Endothelial cell of umbilical vein (primary cell): ENCODE measurements at places on chromosomes 11 and 22.
A peak's percentile ranks its signal among the peaks of the same experiment; 100 is the strongest.

- DNase-seq: no peak
Measured at GRCh38 chr11:76663486-76663810, 7.1 kb downstream of the LRRC32 start.

DNA sequence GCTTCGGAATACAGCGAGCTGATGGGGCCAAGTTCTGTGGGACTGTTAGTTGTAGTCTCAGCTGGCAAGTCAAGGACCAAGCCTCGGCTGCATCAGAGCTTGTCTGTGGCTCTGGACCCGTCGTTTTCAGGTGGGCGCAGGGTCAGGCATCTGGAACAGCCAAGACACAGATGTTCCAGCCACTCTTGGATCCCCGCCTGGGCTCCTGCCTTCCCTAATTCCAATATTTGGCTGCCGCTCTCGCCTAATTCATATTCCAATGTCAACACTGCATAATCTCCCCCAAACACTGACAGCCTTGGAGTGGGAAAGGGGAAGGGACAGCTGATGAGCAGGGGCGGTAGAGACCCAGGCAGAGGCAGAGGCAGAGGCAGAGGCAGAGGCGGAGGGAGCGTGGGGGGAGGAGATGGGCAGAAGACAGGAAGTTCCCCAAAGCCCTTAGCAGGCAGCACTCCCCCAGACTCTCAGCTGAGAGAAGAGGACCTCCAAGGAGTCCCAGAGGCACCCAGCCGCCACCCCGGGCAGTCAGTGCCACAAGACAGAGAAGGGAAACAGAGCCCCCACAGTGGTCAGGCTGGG, 49.6 kb upstream of the SLC35C1 start:
- DNase-seq: no peak

DNA sequence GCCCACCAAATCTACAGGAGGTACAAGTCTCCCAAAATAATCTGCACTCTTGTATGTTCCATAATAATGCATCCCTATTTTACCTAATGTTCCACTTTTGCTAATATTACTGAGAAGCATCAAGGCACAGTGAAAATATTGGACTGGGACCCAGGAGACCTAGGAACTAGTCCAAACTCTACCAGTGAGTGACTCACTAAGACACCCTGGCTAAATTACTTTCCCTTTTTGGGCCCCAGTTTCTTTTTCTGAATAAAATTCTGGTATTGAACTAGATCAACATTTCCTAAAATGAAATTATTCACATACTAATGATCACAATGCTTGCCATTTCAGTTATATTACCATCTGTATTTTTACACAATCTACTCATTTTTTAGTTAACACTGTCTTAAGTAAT, 19.6 kb downstream of the THAP12 start:
- no peak for DNase-seq

DNA sequence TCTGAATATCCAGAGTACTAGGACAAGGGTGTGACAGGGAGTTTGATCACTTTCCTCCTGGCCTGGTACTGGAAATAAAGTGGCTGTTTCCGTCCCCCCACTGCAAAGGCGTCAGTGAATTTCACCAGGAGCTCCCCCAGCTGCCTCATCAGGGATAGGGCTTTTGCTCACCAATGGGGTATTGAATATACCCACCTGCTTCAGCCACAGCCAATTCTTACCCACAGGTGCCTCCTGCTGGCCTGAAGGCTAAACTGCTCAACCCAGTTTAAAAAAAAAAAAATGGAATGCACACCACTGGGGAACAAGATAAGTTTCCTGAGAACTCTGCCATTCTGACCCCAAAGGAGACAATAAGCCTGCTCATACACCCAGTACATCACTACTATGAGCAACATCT, 65.3 kb upstream of the MS4A8 start:
- DNase-seq: peak; percentile 22

DNA sequence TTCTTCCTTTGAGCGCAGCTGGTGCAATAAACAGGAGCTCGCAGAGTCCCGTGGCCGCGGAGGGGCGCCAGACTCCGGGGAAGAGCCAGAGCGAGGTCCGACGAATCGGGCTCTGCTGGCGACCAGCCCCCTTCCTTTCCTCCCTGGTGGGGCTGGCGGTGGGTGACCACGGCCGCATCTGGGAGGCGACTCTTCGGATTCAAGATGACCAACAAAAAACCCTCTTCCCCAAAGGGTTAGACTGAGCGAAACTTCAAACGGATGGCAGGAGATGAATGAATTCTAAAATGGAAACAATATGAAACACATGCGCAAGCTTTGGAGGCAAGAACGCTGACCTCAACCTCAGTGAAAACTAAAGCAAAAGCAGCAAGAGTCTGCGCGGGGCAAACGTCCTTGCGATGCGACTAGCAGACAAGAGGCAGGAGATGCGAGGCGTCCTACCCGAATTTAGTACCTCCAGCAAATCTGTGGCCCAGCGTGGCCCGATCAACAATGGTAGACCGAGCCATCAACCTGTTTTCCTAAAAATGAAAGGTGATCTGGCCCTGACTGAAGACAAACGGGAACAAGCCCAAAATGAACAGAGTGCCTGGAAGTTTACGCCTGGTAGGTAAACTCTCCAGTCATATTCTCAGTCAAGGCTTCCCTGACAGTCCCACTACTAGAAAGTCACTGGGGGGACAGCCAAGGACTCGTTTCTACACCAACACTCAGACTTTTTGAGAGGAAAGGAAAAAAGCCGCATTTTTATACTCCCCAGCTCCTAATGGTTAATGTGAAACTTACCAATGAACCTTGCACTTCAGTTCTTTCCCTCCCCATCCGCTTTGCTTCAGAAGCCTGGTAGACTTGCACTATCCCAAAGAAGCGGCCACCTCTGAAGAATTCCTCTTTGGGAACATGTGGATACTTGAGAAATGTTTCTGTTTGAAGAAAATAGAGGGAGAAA, 11.6 kb downstream of the MMP3 start:
- peak; percentile 63 for DNase-seq

DNA sequence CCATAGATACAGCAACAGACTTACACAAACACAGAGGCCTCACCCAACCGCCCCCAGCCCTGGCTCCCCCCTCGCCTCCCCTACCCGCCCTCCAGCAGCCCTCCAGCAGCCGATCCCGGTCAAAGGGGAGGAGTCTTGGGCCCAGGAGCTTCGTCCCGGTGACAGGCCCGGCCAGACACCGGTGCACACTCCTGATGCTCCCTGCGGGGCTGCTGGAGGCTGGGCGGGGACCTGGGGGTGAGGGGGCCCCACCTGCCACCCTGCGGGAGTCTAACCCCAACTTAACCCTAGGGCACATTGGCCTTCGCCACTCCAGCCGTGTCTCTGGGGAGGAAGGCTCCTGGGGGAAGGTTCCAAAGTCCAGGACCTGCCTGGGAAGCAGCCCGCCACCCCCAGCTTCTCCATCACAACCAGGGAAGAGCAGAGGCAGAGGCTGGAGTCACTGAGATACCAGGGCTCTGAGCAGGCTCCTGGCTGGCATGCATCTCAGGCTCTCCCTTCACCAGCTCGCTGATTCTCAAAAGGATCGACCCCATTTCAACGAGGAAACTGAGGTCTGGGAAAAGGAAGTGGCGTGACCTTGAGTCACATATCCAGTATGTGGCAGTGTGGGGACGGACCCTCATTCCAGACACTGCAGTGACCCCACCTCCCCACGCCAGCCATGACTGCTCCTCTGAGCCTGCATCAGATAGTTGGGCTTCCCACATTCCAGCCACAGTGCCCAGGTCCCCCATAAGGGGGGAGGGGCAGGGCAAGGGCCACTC, 14.4 kb downstream of the BCL9L start:
- no peak for DNase-seq
